ENCODE measurements at places on chromosomes 11 and 22. TPM values are rescaled to one million over a fixed set of nuclear protein-coding genes. Genes with fewer than 3 reads are reported as not detected.

MUC2 gene
- 0.04 TPM for total RNA-seq

PAX6 gene
- total RNA-seq, result not detected

GANAB gene
- 95.0 TPM for total RNA-seq

GP1BB gene
- total RNA-seq, result 40.0 TPM

ADAMTS8 gene
- 0.83 TPM for total RNA-seq

BEST1 gene
- 0.56 TPM for total RNA-seq

TEX54 gene
- not detected for total RNA-seq

DRD2 gene
- 0.38 TPM for total RNA-seq

OR51Q1 gene
- not detected for total RNA-seq

RTN4RL2 gene
- total RNA-seq, result 0.66 TPM

- no peak for DNase-seq
Measured at GRCh38 chr11:86676533-86677154, 4.2 kb upstream of the ME3 start.

GRCh38 chr11:74714904-74715303, 16.3 kb downstream of the CHRDL2 start:
- DNase-seq, result no peak

GRCh38 chr22:30426388-30427353, 1.1 kb downstream of the MTFP1 start:
- DNase-seq, result no peak

DNA sequence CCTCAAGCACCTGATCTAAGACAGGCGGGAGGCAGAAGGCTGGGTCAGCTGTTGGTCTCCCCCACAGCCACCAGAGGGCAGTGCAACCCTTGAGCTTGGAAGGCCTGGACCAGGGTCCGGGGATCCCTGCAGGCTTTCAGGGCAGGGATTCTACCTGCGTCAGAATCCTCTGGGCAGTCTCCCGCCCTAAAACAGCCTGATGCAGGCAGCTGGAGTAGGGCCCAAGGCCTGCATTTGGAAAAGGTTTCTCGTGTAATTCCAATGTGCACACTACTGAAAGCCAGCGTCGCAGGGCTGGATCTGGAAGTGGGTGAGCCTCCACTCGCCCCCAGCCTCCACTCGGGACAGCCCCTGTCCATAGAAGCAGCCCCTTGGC, 31.8 kb downstream of the BID start:
- DNase-seq, result no peak

DNA sequence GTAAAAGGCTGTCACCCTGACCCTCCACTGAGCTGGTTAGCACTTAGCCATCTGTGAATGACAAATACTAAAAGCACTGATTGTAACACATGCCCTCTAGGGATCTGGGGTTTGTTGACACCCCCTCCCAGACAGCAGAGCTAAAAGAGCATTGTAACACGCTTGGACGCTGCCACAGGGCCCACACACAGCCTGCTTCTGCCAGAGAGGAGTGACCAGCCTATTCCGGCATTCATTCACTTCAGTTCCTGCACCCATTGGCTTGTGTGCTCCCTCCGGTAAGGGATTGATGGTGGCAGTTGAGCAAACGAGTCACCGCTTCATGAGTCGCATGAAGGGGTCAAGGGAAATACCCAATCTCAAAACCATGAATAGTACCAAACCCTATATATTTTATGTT, 15.8 kb downstream of the OR10D3 start:
- DNase-seq, result no peak

DNA sequence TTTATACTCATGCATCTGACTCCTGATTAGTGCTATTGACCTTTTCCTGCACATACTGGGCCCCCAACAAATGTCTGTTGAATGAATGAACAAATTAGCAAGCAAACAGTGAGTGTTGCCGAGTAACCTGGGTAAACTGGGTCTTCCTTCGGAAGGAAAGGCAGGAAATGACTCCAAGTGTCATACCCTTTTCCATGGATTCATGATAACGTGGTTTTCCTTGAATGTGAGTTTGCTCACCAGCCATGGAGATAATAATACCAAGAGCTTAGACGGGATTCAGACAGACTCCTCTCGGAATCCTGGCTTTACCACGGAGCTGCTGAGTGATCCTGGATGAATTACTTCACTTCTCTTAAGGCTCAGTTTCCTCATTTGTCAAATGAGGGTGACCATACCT, 16.7 kb downstream of the TECTA start:
- no peak for DNase-seq

DNA sequence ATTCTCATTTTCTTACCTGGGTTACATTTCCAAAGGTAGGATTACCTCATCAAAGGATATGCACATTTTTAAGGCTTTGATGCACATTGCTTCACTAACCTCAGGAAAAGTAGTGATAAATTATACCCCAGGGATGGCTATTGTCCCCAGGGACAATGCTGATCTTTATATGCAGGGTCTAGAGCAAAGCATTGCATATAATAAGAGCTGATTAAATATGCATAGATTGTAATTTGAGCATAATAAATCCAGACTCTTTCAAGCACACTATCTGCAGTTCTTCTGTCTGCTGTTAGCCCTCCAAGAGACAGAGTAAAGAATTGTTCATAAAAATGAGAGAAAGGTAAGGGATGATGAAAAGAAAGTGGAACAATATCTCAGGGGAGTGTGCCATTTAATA, 57.3 kb upstream of the SYT13 start:
- DNase-seq, result no peak

DNA sequence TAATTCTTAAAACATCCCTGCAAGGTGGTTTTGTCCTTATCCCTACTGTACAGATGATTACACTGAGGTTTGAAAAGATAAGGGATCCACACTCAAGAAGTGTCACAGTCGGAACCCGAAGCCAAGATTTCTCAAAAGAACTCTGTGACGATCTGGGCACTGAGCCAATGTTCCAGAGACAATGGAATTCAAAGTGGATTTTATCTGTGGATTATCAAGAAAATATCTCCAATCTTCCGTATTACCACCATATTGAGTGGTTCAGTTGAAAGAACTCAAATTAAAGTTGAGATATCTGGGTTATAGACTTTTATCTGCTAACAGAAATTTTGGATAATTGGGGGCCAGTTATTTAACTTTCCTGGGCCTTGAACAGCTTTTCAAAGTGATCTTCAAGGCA, 100.0 kb upstream of the GRAMD1B start:
- no peak for DNase-seq

GRCh38 chr11:68687986-68688385, 3.6 kb downstream of the GAL start:
- no peak for DNase-seq

- DNase-seq, result no peak
Measured at GRCh38 chr11:65225279-65226102, 36.3 kb upstream of the POLA2 start.

GRCh38 chr22:19635644-19636043, 78.7 kb upstream of the SEPTIN5 start:
- no peak for DNase-seq

DNA sequence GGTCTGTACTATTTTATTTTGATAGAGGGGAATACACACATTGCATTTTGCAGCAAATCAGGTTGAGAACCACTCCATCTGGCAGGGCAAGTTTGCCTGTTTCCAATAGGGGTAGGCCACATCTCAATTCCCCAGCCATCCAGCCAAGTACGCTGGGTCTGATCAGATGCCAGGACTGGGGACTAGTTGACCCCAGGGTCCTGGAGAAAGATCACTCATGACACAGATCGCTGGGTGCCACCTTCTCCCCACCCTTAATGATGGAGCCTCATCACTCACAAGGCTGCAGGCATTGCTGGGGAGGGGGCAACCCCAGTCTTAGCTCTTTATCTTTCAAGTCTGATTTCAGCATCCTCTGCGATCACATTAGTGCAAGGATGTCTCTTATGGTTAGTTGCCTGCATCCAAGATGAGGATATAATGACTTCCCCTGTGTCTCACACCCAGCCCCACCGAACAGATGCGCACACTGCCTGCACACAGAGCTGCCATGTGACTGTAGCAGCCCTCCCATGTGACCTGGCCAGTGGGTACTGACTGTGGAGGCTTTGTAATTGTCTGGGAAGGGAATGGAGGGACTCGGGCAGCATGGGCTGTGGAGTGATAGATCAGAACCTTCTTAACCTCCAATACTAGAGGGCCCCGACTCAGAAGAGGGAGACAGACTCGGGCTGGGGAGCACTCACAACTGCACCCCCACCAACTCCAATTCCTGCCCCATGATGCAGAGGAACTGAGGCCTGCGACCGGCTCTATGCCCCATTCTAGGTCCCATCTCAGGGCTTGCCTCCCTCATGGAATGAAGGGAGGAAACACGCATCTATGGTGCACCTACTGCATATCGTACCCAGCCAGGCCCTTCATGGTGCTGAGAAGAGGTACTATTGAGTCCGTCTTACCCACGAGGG, 155.8 kb downstream of the DSCAML1 start:
- DNase-seq, result no peak

DNA sequence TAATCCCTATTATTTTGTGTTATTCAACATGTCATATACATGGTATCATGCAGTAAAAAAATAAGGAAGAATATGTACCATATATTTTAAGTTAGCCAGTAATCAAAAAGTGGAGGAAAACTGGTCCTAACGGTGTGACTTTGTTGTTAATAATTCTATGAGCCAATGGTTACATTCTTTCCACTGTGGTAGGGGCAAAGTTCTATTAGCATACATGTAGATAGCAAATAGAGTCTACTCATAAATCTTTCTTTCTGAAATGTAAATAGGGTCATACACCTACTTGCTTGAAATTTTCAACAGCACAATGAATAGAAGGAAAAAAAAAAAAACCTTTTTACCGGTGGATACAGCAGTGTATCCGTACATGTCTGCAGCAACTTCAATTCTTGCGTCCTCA, 364.8 kb downstream of the RAB38 start:
- no peak for DNase-seq

- DNase-seq, result no peak
Measured at GRCh38 chr11:28107191-28107749, 686 bp downstream of the KIF18A start.

DNA sequence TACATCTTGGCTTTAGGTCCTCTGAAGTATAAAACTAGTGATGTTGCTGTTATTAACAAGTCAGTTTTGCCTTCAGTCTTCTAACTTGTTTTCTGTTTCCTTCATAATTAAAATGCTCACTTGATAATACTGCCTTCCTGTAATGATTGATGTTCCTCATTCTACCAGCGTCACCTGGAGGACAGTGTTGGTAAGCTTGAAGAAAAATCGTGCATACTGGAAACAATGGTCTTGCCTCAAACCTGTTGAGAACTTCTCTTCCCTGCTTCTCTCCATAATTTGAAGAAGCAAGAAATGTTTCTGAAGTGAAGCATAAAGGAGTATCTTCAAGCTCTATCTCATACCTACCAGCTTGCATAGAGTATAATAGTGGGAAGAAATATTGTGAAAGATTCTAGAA, 3.0 kb downstream of the YWHAH start:
- no peak for DNase-seq

GRCh38 chr11:17992916-17993315, 19.9 kb downstream of the SERGEF start:
- no peak for DNase-seq

GRCh38 chr22:47762141-47762540, 999.7 kb downstream of the TBC1D22A start:
- DNase-seq, result no peak

DNA sequence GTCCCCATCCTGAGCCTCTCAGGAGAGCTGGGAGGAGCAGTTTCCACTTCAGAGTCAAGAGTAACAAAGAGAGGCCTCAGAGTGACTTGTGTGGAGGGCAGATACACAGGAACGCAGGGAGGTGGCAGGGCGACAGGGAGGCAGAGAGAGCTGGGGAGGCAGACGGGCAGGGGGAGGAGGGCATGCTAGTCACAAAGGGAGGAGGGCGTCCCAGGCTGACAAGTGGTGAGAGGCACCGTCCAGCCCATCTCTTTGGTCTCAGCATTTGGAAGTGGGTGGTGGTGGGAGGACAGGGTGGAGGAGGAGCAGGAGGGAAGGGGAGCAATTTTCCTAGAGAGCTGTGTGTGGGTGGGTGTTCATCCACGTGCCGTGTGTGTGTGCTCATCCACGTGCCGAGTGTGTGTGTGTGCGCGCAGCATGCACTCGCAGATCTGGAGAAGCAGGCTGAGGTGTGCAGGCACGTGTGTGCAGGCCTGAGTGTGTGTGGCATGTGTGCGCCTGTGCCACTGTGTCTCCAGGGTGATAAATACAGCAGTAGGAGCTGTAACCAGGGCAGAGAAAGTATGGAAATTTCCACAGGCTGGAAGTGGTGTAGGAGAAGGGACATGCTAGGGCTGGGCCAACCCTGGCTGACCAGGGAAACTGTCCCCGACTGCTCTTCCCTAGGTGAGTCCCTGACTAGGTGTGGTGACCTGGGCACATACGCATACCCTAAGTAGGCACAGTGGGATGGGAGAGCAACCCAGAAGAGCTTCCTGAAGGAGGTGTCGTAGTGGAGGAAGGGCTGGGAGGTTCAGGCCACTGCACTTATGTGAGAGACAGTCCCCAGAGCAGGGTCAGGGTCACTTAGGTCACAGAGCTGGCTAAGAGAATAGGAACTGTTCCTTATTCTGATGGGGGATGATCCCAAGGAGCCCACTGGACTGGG, 7.3 kb upstream of the PDE2A start:
- DNase-seq, result no peak

All from esophagus squamous epithelium (tissue), 5 donors.